ENCODE measurements at places on chromosomes 1 and 21.

- no peak for DNase-seq
Observed at GRCh38 chr21:14918527-14918926, 146.3 kb downstream of the NRIP1 start.

DNA sequence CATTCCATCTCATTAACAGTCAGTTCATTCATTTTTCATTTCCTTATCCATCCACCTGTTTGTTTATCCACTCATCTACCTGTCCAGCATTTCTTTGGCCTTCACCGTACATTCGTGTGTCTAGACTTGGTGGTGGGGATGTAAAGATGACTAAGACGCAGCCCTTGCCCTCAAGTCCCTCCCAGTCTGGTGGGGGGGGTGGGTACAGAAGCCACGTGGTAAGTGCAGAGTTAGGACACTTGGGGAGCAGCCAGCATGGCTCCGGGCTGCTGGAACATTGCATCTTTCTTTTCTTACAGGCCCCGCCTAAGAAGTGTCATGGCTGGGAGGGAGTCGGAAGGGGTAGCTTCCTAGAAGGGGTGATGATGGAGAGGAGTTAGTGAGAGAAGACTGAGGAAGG is 17.2 kb downstream of the KIF26B start:
- DNase-seq, result no peak

- no peak for DNase-seq
Observed at GRCh38 chr1:36665478-36666080, 182.9 kb upstream of the CSF3R start.

GRCh38 chr1:51444096-51444495 is 75.0 kb downstream of the EPS15 start:
- DNase-seq, result no peak

GRCh38 chr1:46615088-46615487 is 1.5 kb downstream of the MOB3C start:
- peak; percentile 60 for DNase-seq

DNA sequence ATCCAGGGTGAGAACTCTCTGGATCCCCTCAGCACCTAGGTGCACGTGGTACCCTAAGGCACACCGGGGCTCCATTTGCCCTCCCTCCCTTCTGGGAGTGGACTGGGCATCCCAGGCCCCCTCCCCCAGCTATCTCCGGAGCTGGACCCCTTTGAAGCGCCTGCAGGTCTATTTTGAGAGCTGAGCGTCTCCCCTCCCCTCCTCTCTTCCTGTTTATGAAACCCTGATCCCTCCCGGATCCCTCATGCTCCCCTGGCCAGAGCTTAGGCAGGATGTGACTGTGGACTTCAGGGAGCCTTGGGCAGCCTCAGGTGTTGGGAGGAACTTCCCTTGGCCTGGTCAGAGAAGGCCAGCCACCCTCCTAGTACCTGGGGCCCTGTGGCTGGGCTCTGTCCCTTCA is 10.2 kb downstream of the RPS6KA1 start:
- no peak for DNase-seq

GRCh38 chr1:25006770-25007169 is 76.7 kb upstream of the RUNX3 start:
- DNase-seq, result no peak

- DNase-seq, result no peak
Observed at GRCh38 chr1:66250478-66250877, 283.5 kb upstream of the SGIP1 start.

GRCh38 chr1:178821134-178821866 is 49.6 kb downstream of the ANGPTL1 start:
- no peak for DNase-seq

GRCh38 chr1:39391691-39392679 is 99.5 kb upstream of the BMP8A start:
- no peak for DNase-seq

- no peak for DNase-seq
Observed at GRCh38 chr1:188904201-188904600, 1573.5 kb downstream of the BRINP3 start.

- no peak for DNase-seq
Observed at GRCh38 chr1:218217040-218217439, 68.1 kb upstream of the RRP15 start.

DNA sequence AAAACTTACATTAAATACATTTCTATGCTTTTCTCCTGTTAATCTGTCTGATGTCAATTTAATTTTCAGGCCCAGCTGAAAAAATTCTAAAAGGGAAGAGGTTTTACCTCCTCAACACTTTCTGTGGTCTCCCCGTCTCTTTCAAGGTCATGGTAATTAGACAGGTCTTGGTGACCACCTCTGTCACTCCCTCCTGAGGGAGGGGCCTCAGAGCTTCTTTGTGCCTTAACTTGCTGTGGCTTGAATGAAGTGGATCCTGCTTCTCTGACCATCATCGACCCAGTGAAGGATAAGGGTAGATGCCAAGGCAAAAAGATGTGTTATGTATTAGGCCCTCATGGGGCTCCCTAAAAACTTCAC is 40.8 kb upstream of the OSBPL9 start:
- no peak for DNase-seq

DNA sequence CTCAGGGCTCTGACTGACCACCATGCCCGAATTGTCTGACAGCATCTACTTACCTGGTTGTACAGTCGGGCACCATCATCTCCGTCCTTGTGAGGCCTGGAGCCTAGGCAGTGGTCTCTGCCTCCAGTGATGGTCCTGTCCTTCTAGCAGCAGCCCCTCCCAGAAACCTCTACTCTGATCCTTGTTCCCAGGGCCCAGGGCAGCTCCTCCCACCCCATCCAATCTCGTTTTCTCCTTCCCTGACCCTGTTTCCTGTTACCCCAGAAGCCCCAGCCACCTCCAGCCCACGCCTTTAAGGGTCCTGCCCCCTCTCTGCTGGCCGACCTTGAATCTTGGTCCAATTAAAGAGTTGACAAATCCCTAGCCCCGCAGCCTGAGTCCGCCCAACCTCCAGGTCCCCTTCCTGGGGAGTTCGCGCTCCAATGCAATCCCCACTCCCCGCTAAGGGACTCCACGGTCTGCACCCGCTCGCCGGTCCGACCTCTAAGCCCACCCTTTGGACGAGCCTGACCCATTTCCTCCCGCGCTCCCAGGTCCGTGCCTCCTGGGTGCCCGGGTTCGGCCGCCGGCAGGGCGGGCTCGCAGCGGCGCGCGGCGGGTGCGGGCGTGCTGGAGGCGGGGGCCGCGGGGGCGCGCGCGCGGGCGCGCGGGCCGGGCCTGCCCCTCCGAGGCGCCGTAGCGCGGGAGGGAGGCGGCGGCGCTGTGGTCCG is at the start of gene B4GALT2:
Gene B4GALT2, plus strand, starts transcription at position 660 of the 710 bp plus-strand sequence. CDS start 1,951 bp downstream, outside the sequence.
- DNase-seq, result no peak

GRCh38 chr21:35563885-35564451 is 496.4 kb downstream of the SETD4 start:
- no peak for DNase-seq

DNA sequence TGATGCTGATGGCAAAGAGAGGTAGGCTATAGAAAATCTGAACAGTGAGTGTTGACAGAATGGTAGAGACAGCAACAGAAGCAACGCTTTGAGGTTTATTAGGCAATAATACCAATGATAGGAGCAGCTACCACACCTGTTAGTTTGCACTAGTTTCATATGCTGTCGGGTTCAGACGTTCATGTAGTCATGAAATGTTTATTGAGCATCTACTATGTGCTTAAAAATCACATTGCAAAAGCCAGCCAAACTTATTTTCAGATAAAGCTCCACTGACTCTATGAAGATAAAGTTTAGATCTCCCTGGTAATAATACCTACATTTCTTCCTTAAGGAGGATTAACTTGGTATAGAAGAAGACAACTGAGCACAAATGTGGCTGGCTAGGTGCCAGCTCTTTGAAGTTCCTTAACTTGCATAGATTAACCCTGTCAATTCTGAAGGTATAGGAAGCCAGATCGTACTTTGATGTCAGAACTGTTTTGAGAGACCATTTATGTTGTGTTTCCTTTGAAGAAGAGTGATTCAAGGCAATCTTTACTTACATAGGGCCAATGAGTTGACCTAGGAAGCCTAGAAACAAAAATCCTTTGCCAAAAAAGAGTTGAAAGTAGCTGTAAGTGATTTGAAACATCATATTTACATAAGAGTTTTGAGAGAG is 71.5 kb downstream of the DISP1 start:
- no peak for DNase-seq

- DNase-seq, result no peak
Observed at GRCh38 chr1:214123061-214123784, 135.4 kb downstream of the PROX1 start.

- DNase-seq, result no peak
Observed at GRCh38 chr1:173934440-173934839, 17.3 kb upstream of the SERPINC1 start.

GRCh38 chr1:52597912-52598311 is 4.3 kb upstream of the GPX7 start:
- DNase-seq, result no peak

- DNase-seq, result no peak
Observed at GRCh38 chr1:28578696-28579218, 13.3 kb upstream of the RAB42 start.

DNA sequence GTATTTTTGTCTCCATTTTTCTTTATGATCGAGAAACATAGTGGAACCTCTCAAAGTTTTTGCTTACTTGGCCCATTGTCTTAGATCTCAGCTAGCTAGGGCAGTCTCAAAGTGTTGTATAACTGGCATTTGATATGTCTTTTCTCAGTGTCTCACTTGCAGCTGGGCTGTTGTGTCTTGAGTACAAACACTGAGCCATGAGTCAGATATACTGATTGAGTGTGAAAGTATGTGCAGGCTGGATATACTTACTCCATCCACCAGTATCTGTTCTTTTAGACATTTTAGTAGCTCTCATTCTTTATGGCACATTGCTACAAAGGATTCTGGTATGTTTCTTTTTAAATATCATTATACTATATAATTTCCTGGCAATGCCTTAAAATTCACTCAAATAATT is 14.3 kb upstream of the GPR52 start:
- DNase-seq, result no peak

DNA sequence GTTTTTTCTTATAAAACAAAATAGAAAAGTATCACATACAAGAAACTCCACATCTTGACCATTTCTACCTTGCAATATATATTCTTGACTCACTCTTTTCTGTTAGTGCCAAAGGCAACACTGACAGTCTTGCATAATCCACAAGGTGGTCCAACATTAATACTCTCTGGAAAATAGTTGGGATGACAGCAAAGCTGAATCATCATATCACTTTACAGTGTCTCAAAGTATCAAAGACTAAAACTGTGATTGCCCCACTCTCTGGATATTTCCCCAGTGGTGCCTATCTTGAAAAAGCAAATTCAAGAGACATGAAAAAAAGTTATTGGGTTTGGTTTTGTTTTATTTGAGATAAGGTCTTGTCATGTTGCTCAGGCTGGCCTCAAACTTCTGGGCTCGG is 14.6 kb upstream of the TGFBR3 start:
- DNase-seq, result no peak

GRCh38 chr1:175874081-175874480 is 130.7 kb upstream of the TNR start:
- no peak for DNase-seq

DNA sequence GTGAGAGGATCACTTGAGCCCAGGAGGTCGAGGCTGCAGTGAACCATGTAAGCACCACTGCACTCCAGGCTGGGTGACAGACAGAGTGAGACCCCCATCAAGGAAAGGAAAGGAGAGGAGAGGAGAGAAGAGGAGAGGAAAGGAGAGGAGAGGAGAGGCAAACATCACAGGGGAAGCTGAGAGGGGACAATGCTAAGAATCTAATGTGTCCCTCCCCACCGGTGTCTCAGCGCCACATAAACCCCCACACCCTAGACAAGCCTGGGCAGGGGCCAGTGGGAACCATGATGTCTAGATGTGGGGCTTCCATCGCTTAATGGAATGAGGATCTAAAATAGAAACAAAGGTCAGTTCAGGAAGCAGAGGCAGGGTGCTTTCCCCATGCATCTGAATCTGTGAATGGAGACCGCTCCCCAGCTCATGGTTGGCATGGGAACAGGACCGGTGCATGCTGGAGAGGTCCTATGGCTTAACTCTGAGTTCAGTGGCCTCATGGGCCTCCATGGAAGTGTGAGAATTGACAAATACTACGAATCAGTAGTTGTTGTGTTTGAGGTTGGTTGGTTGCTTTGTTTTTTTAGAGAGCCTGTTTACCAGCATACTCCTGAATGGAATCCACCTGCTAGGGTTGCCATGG is 16.3 kb upstream of the LAPTM5 start:
- no peak for DNase-seq

DNA sequence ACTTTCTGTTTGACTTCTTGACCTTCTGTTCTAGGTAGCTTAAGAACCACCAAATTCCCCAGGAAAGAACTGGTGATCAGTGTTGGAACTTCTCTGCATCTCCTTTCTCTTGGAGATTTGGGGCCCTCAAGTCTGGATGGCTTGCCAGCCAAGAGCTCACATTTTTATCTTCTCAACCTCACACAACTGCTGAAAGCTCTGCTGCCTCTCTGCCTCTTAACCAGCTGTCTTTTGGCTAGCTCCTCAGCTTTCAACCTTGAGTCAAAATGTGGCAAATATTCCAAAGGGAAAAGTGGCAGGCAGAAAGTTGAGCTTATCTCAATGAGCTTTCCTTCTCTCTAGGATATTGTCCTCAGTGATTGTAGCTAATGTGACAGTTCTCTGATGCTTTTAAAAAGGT is 89.2 kb upstream of the CCDC190 start:
- DNase-seq, result no peak

GRCh38 chr1:203117611-203118575 is 9.6 kb upstream of the ADORA1 start:
- peak; percentile 91 for DNase-seq

GRCh38 chr1:206609229-206609991 is 2.9 kb downstream of the EIF2D start:
- DNase-seq, result no peak

DNA sequence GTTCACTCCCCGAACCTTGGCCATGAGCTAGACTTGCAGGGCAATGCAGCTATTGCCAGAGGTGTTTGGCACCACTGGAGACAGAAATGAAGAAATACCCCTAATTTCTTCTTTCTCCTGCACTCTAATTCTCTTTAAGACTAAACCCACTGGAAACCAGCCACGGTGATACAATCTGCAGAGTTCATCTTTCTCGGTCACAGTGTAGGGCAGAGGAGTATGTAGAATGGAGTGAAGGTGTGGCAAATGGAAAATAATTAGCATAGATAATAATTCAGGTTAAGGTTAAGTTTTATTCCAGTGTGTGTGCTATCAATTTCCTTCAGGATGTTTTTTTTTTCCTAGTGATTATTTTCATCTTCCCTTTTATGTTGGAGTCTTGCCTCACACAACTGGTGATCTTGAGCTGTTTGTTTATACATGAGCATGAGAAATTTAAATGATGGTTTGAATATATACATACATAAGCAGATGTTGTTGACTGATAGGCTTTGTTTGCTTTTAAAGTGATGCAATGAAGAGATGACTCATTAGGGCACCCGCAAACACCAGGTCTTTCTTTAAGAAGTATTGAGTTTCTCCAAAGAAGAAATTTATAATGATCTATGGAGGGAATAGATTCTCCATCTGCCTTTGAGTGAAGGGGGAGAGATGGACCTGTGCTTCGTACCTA is 81.9 kb downstream of the SPATA17 start:
- no peak for DNase-seq

GRCh38 chr1:214971071-214971470 is 111.5 kb upstream of the KCNK2 start:
- DNase-seq, result no peak
